ENCODE measurements at places on chromosomes 6 and 20.

- DNase-seq: no peak
Observed at GRCh38 chr20:33808388-33808787, 2.8 kb upstream of the CHMP4B start.

DNA sequence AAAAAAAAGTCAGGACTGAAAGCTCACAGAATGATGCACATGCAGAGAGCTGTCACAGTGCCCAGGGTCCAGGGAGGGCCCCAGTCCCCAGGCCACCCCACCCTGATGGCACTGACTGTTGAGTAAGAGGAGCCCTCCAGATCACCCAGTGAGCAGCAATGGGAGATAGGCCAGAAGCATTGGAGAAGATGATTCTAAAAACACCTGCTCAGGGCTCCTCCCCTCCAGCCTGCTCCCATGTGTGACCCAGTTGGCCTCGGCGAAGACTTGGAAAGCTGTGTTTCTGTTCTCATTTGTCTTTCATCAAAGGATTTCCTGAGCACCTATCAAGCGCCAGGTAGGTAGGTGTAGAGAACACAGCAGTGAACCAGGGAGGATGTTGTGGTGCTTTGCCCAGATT is 43.9 kb upstream of the DSN1 start:
- DNase-seq: no peak

DNA sequence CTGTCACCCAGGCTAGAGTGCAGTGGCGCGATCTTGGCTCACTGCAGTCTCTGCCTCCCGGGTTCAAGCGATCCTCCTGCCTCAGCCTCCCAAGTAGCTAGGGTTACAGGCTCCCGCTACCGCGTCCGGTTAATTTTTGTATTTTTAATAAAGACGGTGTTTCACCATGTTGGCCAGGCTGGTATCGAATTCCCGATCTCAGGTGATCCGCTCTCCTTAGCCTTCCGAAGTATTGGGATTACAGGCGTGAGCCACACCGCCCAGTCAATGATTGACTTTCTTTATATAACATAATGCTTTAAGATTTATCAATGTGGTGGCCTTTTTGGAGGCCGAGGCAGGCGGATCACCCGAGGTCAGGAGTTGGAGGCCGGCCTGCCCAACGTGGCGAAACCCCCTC is 7.8 kb upstream of the ABT1 start:
- DNase-seq: no peak

DNA sequence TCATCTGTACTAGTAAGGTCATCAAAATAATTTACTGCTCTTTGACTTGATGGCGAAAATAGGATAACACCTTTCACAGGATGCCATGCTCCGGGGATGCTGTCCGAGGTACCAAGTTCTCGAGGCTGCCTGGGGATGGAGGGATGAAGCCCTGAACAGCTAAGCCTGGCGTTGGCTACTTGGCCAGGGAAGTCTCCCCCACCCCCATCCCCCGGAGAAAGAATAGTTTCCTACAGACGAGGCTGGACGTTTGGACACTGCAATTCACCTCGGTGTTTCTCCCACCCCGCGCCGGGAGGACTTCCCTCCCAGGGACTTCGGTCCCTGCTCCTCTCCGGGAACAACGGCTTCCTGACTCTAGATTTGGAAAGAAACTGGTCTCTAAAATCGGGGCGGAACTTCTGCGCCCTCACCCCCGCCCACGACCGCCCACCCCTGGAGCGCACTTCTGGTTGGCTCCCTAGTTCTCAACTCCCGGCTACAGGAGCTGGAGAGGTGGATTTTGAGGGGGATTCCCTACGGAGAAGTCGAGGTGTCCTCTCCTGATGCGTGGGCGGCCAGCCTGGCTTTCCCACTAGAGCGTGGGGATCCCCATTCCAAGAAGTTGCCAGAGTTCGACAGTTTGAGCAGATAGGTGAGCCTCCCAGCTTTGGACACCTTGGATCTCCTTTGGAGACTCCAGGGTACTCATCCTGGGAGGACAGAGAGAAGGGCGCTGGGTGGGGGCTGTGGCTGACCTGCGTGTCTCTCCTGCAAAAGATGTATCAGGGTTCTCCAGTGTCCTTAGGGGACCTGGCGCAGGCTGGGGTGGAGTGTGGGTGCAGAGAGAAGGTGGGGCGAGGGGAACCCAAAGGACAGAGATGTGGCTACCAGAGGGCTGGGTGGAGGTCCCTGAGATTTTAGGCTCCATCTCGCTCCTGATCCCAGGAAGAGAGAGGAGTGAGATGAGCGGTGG is 1.1 kb downstream of the PCSK2 start:
- DNase-seq: no peak

- no peak for DNase-seq
Observed at GRCh38 chr6:10630178-10630577, 64.2 kb downstream of the C6orf52 start.

GRCh38 chr6:72704979-72705378 is 83.1 kb downstream of the KCNQ5 start:
- no peak for DNase-seq

GRCh38 chr6:18412644-18413043 is 25.5 kb downstream of the RNF144B start:
- no peak for DNase-seq

- no peak for DNase-seq
Observed at GRCh38 chr20:1396702-1397101, 3.8 kb upstream of the FKBP1A start.

Data from activated effector memory CD4-positive, alpha-beta T cell treated with anti-CD3 and anti-CD28 coated beads, Interleukin-2, amount 50 U/mL, for 16 hours (primary cell).